ENCODE measurements at places on chromosomes 2 and 18.

DNA sequence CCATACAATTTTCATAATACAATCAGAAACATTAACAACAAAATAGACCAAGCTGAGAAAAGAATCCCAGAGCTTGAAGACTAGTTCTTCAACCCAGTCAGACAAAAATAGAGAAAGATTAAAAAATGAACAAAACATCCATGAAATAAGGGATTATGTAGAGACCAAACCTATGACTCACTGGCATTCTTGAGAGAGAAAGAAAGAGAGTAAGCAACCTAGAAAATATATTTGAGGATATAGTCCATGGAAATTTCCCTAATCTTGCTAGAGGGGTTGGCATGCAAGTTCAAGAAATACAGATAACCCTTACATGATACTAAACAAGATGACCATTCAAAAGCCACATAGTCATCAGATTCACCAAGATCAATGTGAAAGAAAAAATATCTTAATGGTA, 281.7 kb downstream of the CCDC85A start:
- no peak for DNase-seq

DNA sequence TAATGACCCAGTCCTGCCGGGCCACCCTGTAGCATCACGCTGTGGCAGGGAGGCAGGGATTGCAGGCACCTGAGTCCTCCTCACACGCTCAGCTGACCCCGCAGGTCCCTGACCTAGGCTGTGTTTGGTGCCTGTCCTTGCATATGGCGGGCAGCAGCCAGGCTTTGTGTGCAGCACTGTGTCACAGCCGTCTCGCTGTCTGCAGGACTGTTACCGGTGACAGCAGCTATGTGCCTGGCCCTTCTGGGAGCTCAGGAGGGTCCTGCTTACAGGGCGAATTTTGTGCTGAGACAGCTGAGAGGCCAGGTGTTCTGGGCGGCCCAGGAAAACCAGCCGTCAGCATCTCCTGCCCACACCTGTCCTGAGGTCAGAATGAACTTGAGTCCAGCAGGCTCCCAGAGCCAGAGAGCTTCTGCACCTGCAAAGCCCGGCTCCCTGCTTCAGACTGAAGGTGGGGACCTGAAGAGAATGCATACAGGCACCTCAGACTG, 10.4 kb upstream of the ARID5A start:
- DNase-seq = no peak

DNA sequence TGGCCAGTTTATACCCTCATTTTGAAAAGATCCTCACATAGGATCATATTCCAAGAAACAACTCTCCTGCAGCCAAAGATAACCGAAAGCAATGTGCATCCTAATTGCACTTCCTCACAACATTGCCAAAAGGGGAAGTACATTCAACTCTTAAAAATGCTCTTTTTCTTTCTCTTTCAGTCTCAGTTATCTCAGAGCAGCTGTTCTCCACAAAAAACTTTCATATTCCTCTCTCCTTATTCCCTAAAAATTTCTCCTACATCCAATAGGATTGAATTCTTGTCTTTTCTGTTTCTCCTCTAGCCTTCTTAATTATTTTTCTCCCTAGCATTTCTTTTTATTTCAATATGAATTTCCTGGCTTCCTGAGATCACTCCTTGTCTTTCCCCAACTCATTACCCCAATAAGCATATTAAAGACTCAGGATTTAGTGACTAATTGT, 7.4 kb upstream of the VRK2 start:
- no peak for DNase-seq

GRCh38 chr2:120240901-120241429, 11.7 kb upstream of the RALB start:
- DNase-seq = no peak

DNA sequence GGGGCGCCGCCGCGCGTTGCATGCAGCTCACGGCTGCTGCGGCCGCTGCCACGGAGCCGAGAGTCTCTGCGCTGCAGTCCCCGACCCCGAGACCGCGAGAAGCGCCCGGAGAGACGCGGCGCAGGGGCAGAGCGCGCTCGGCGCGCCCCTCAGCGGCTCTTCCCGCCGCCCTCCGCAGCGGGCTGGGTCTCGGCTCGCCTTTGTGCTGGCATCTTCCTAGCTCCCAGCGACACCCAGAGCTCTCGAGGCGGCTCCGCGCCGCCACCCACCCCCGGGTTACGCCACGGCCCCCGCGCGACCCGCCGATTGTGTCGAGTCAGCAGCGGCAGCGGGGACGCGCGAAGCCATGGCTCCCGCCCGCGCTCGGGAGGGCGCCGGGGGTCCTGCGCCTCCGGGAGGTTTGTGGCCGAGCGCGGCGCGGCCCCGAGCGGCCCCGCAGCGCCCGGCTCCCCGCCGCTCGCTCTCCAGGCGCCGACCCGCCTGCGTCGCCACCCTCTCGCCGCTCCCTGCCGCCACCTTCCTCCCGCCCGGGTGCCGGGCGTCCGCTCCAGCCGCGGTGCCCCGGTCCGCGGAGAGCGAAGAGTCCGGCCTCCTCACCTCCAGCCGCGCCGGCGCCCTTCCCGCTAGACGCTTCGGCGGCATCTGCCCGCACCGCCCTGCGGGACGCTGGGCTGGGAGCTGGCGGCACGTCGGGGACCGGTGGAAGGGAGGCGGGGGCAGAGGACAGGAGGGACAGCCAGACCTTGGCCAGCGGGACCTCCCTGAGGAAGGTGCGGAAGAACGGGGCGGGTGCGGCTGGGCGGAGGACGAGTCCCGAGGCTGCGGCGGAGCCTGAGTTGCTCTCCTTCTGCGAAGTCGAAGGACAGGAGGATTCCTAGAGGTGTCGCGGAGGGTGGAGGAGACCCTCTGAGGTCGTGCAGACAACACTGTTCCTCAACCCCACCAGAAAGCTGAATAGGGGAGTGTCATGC, 46.3 kb upstream of the CCDC150 start:
- DNase-seq = no peak

DNA sequence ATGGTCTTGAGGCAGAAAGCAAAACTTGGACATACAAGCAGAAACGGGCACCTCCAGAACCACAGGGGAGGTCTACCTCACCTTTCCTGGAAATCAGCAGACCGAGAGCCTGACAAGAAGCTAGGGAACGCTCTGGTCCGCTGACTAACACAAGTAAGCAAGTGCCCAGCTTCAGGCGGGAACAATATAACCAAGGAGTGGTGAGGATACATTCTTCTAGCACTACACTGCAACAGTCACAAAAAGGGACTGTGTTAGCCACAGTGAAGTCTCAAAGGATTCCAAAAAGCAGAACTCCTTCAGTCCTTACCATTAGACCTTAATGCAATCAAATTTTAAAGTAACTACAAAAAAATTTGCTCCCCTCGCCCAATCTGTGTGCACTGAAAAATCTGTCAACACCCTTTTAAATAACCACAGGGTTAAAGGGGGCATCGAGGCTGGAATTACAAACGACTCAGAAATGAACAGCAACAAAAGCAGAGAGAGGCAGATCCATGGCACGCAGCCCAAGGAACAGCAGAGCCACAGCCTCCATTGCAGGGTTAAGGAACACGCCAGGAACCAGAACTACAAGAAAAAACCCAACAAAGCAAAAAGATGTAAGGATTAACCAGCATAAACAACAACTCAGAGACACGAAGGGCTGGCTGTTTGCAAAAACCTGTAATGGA, 7.1 kb downstream of the THAP4 start:
- DNase-seq = no peak

DNA sequence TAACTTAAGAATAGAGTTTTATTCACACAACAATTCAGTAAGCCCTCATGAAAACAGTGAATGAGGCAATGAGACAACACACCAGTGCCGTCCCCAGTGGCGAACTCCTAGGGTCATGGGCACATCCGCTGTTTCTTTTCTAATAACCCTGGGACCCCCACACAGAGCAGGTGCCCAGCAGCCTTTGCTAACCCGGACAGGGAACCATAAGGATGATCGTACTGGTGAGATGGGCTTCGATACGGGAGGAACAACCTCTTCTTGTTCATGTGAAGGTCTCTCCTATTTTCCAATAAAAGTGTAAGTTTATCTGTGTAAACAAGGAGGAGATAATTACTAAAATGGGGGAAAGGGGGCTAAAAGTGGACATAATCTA, 97.4 kb upstream of the MGAT4A start:
- DNase-seq = no peak

DNA sequence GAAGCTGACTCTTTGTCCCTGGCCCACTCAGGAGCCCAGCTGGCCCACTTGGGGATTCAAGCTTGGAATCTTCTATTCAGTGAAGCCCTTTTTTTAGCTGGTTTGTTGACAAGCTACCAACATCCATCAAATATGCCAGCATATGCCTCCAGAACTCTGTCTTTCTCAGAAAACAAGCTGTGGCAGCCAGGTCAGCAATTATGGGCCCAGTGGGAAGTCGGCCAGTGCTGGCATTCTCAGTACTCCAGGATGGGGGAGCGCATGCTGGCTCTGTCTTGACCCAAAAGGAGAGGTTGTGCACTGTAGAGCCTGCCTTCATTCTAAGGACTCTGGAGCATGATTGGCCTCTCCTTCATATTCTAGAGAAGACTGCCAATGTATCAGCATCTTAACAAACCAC, 401.5 kb downstream of the CNTNAP5 start:
- DNase-seq = no peak

GRCh38 chr2:170216428-170216827, 38.5 kb downstream of the MYO3B start:
- no peak for DNase-seq

GRCh38 chr2:138428710-138429440, 72.7 kb upstream of the SPOPL start:
- no peak for DNase-seq

GRCh38 chr18:74828200-74828599, 230.5 kb downstream of the ZNF407 start:
- DNase-seq = no peak

GRCh38 chr2:241507430-241508239, 749 bp downstream of the STK25 start:
- DNase-seq = no peak

DNA sequence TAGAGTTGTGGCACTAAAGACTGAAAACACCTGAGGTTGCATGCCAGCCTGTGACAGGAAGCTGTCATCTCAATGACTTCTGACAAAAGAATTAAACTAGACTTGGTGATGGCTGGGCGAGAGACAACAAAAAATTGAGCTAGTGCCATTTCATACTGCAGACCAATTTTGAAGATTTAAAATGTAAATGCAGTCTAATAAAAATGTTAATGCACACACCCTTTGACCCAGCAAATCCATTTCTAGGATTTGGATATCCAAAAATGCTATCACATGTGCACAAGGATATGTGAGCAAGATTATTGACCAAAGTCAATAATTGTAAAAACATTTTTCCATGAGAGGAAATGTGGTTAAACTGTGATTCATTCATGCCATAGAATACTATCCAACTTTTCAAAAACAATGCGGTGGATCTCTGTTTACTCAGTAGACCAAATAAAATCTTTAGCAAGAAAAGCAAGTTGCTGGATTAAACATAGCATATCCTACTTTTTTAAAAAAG, 5.6 kb downstream of the FBXO36 start:
- DNase-seq = no peak

DNA sequence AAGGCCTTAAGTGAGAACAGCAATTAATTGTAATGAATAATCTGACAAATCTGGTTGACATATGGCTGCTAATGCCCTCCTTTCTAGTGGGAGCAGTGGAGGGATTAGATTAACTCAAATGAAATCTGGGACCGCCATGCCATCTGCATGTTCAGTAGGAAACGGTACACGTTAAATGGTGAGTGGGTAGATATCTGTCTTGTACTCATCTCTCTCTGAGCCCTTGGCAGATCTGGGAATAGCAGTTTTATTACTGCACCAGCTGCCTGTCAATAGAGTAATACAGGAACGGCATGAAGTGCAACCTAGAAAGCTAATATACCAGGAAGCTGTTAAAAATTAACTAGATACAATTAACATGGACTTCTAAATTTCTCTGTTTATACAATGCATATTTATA, 258.8 kb downstream of the GPD2 start:
- no peak for DNase-seq

DNA sequence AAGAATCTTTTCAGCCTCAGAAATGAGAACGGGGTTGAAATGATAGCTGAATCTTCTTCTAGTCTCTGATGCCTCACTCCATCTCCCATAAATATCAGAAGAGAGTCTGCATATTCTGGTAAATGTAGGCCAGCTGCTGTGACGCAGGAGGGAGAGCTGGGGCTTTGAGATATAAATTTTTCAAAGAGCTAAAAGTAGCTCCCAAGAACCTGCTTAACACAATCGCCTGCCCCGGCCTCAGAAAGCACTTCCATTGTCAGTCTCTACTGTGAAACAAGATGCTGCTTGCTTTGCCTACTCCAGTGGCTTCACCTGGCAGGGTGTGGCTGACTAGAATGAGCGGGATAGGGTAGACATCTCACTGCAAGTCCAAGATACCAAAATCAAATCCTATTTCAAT, 105.0 kb upstream of the CCDC150 start:
- peak; percentile 44 for DNase-seq

DNA sequence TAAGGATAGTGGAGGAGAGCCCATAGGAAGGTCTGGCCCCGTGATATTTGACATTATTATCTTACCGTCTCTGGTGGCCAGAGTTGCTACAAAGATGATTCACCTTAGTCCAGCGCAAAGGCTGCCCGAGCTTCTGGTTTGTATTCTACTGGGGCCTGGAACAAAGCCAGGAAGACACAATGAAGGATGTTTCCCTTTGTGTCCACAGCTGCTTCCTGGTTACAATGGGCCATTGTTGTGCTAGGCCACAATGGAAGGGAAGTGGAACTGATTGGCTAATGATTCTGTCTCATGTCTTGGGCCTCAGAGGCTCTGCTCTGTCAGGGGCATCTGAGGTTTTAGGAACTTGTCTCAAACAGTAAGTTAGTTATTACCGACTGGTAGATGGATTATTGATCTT, 132.2 kb downstream of the TDRD15 start:
- no peak for DNase-seq

- DNase-seq = no peak
Observed at GRCh38 chr2:71990122-71990521, 157.5 kb downstream of the CYP26B1 start.

- no peak for DNase-seq
Observed at GRCh38 chr18:76486038-76486437, 9.0 kb downstream of the ZNF516 start.

- no peak for DNase-seq
Observed at GRCh38 chr2:181844551-181845290, 46.8 kb upstream of the ITPRID2 start.

DNA sequence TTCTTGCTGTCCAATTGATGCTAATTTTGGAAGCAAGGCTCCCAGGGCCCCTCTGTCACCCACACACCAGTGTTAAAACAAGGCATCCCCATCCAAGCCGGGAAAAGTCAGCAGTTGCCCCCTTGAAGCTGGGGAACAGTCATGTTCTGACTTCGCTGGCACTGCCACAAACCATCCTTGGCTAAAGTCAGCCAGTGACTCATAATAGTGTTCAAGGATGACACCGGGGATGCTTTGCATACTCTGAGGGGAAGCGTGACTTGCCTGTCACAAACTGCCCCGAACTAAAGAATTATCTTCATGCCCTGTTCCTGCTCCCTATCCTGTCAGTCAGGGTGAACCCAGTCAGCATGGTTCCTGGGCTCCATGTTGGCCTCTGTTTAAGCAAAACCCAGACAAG, 37.0 kb downstream of the TGFA start:
- DNase-seq = no peak

- no peak for DNase-seq
Observed at GRCh38 chr2:226411727-226412360, 387.8 kb downstream of the IRS1 start.

All from NCI-H187 (cell line).